Stimulated activated CD4-positive, alpha-beta T cell treated with anti-CD3 and anti-CD28 coated beads, TNF-alpha, amount 100 ng/mL, for 4 hours (primary cell): ENCODE measurements at places on chromosomes 4 and X.

GRCh38 chr4:53527326-53527725 lies 64.0 kb downstream of the LNX1 start:
- DNase-seq, result no peak

DNA sequence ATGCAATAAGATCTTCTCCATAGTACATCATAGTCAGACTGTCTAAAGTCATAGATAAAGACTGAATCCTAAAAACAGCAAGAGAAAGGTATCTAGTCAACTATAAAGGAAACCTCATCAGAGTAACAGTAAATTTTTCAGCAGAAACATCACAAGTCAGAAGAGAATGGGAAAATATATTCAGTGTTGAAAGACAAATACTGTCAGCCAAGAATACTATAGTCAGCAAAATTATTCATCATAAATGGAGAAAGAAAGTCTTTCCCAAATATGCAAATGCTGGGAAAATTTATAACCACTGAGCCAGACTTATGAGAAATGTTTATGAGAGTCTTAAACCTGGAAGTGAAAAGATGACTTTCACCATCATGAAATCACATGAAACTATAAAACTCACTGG lies 136.7 kb downstream of the KDR start:
- no peak for DNase-seq

DNA sequence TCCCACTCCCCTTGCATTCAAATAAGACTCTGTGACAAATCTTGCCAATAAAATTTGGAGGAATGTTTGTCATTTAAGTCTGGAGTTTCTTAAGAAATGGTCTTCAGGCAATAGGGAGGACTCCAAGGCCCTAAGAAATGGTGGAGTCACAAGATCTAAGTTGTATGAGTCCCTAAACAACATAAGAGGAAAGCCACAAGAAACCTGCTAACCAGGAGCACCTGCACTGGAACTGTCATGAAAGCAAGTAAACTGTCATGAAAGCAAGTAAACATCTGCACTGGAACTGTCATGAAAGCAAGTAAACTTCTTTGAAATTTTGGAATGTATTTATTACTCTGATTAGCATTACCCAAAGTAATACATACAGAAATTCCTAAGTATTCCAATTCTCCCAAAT lies 3.5 kb downstream of the CNOT6L start:
- DNase-seq, result no peak

GRCh38 chr4:81256059-81256970 lies 41.3 kb upstream of the PRKG2 start:
- no peak for DNase-seq

DNA sequence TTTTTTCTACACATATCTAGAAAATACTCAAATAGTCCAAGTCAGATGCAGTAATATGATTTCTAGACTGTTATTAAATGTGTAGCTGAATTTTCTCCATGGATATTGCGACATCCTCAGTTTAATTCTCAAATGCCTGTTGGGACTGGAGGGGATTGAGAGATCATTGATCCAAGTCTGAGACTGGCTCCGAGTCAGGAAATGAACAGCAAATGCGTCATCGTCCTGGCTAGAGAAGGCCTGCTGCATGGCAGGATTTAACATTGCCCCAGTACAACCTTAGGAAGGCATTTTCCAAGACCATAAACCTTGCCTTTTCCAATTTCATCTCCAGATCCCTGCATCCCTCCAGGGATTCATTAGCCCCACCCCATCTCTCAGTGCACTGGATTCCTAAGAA lies 56.6 kb upstream of the SLC6A14 start:
- DNase-seq, result no peak

- no peak for DNase-seq
Measured at GRCh38 chrX:153889123-153889522, 3.1 kb upstream of the L1CAM start.

DNA sequence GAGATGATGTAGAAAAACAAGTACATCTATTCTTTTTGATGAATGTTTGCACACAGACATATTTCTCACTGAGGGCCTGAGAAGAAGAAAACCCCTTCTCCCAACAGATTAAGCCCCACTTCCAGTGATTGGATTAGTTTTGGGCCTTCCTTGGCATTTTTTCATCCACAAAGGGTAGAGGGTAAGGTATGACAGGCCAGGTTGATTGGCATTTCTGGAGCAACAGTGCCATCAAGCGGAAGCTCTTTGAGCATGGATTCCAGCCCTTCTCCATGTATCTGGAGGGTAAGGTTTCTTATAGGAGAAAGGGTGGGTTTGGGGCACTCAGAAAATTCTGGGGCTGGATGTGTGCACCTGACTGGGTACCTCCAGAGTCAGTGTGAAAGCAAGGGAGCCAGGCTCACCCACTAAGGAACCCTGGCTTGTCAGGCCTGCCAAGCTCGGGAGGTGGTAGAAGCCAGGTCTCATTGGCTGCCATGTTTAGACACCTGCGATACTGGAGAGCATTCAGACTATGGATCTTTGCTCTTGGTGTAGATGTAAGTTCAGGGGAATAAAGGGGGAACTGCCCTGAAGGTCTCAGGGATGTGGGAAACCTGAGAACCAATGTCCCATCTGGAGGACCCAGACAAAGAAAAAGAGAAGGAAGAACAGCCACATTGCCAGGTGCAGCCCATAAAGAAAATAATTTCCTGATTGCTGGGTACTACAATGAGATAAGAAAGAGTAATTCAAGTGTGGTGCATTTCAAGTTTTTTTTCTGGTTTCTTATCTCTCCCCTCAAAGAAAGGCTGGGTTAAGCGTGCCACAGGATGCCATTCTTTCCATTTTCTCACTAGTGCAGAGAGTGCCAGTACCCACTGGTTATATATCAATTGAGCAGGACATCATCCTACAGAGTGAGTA lies 222.3 kb upstream of the AGTR2 start:
- no peak for DNase-seq

GRCh38 chr4:11228530-11228929 lies 200.2 kb downstream of the HS3ST1 start:
- DNase-seq, result no peak

- no peak for DNase-seq
Measured at GRCh38 chrX:1592470-1593142, 1.2 kb downstream of the AKAP17A start.

DNA sequence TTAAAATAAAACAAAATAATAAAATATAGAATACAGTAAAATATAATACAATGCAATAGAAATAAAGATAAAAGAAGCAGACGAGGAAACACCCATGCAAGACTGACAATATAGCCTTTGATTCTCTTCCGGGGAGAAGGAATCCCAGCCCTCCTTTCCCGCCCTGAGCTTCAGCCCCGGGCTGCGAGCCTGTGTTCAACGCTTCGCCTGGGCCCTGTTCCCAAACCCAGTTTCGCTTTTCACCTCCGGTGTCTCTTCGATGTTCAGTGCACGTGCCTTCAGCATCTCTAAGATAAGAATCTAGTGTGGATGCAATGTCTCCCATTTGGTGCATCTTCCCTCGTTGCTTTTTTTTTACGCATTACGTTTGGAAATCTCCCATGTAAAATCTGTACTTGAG lies 38.4 kb upstream of the ARSD start:
- no peak for DNase-seq

GRCh38 chr4:74823194-74823593 lies 28.9 kb upstream of the BTC start:
- no peak for DNase-seq

- no peak for DNase-seq
Measured at GRCh38 chrX:72027914-72028307, 103.8 kb downstream of the RTL5 start.

GRCh38 chr4:77819404-77819842 lies 255 bp upstream of the CNOT6L start:
- no peak for DNase-seq

DNA sequence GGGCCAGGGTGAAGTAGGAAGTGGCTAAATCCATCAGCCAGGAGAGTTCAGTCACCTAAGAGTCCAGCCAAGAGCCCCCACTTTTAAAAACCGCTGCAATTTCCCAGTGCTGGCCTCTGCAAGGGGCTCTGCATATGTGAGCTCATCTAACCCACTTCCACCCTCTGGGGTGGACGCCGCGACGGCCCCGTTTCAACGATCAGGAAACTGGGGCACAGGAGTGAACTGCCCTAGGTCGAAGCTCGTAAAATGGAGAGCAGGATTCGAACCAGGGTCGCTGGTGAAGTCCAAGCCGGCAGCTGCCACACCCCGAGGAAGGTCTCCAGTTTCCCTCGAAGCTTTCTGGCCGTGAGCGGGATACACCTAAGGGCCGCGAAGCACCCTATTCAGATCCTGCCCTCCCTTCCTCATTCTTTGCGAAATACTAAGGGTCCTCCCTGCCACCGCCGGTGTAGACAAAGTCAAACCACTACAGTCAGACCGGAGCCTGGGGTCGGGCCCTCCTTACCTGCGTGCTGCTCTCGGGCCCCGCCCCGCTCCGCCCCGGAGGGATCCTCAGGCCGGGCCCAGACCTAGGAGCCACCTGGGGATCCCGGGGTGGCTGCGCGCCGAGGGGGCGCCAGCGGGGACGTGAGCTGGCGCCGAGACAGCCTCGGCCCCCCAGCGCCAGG lies 446 bp downstream of the EVC2 start:
- DNase-seq, result no peak

DNA sequence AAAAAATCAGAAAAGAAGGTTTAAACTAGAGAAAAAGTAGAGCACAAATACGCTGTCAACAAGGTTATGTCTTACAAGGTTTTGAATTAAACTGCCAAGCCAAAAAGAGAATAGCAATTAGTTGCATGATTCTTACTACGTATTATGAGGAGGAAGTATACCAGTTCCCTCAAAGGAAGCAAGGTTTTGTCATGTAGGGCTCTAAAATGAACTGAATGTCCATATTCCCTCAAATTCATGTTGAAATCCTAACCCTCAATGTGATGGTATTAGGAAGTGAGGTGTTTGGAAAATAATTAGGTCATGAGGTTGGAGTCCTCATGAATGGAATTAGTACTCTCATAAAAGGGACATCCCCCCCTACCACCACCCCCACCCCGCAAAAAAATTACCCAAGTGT lies 201.0 kb downstream of the FBXW7 start:
- no peak for DNase-seq

GRCh38 chr4:7828011-7828720 lies 111.5 kb downstream of the AFAP1 start:
- peak; percentile 37 for DNase-seq

GRCh38 chrX:17913801-17914200 lies 52.7 kb upstream of the RAI2 start:
- no peak for DNase-seq

GRCh38 chrX:71923516-71923915 lies 12.9 kb downstream of the NHSL2 start:
- no peak for DNase-seq
